ENCODE measurements at places on chromosomes 5 and 9.

- DNase-seq: no peak
These were observed 267.4 kb upstream of the VLDLR start for GRCh38 chr9:2354216-2354615.

DNA sequence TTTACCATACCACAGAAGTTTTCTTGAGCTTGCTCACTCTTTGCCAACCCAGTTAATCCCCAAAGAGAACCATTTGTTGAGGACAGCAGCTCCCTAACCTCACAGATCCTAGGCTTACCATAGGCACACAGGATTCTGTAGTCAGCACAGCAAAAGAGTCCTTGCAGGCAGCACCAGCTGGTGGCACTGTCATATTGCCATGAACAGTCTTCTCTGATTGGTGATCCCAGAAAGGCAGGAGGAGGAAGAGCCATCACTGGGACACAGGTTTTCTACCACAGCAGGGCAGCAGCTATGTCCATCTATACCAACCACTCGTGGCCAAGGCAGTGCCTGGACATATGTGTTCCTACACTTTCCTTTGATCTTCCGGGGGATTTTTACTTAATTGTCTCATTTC, 297.1 kb upstream of the CD180 start:
- no peak for DNase-seq

- DNase-seq: no peak
These were observed 487.4 kb upstream of the RIOK2 start for GRCh38 chr5:97670447-97670846.

- DNase-seq: no peak
These were observed 7.6 kb downstream of the ENC1 start for GRCh38 chr5:74632947-74633356.

- no peak for DNase-seq
These were observed 97.2 kb upstream of the DNAH5 start for GRCh38 chr5:14041528-14042192.

- no peak for DNase-seq
These were observed 483.4 kb downstream of the ZNF608 start for GRCh38 chr5:124262991-124263571.

- no peak for DNase-seq
These were observed 17.6 kb downstream of the PTCH1 start for GRCh38 chr9:95499046-95499676.

GRCh38 chr5:58066557-58066956, 393.3 kb downstream of the PLK2 start:
- no peak for DNase-seq

- no peak for DNase-seq
These were observed 46.3 kb upstream of the SMIM23 start for GRCh38 chr5:171739271-171739670.

GRCh38 chr5:127856292-127856691, 153.1 kb downstream of the CCDC192 start:
- no peak for DNase-seq

DNA sequence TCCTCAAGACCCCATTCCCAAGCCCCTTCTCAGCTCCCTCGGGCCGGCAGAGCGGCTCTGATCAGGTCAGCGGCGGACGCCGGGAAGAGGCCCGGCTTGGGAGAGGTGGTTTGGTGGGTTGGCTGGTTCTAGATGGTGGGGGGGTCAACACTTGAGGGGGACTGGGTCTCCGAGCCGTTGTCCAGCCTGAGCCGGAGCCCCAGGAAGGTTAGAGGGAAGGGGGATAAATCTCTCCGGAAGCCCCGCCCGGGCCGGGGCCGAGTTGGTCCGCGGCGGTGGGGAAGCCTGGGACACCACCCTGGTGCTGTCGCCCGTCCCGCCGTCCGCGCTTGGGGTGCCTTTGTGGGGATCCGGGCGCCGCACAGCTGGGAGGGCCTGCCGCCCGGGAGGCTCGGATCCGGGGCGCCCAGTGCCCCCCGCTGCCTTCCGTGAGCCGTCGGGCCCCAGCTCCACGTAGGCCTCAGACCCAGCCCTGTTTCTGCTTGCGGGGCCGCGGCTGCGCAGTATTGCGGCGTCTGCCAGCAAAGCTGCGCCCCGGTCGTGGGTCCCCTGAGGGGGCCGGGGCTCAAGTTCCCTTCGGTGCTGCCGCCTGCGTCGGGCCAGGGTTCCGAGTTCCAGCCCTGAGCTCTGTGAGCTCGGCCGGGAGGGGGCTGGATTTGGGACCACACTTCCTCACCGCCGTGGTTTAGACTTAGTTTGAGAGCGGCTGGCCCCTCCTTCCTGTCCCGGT, 542 bp upstream of the TRIM52 start:
- peak; percentile 63 for DNase-seq

GRCh38 chr5:26569241-26569928, 469.0 kb downstream of the CDH9 start:
- DNase-seq: no peak

GRCh38 chr5:16983022-16983639, 47.0 kb upstream of the MYO10 start:
- no peak for DNase-seq

- no peak for DNase-seq
These were observed 42.2 kb downstream of the PTTG1 start for GRCh38 chr5:160463740-160464465.

DNA sequence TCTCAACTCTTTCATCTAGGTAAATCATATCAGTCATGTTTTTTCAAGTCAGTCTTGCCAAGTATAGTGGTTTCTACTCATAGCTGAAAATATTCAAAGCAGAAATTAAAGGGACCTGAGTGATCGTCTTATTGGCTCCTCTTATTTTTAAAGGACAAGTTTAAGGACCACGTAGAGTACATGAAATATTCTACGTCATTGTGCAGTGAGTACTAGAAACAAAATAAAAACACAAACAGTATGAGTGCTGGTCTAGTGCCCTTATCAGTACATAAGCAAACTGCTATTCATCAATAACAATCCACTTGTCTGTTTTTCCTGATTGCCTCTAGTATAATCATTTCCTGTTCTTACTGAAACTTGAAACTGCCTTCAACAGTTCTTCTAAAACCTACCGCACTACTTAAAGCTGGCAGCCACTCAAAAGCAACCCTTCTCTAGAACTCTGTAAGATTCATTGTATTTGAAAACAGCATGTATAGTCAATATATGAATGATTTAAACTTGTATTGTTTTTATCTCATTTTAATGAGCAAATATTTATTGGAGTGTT, 853.7 kb downstream of the TAF11L14 start:
- DNase-seq: no peak

DNA sequence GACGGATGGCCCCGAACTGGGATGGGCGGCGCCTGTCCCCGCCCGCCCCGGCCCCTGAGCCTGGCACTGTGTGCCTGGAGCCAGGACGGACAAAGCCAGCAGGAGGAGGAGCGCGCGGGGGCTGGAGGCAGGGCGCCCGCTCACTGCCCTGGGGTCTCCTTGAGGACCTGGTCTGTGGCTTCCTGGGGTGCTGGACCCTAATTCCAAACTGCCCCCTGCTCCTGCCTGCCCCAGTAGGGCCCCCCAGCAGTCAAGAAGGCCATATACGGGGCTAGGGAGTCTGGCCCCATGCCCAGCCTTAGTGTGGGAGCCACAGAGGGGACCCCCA, 29.2 kb upstream of the RXRA start:
- no peak for DNase-seq

DNA sequence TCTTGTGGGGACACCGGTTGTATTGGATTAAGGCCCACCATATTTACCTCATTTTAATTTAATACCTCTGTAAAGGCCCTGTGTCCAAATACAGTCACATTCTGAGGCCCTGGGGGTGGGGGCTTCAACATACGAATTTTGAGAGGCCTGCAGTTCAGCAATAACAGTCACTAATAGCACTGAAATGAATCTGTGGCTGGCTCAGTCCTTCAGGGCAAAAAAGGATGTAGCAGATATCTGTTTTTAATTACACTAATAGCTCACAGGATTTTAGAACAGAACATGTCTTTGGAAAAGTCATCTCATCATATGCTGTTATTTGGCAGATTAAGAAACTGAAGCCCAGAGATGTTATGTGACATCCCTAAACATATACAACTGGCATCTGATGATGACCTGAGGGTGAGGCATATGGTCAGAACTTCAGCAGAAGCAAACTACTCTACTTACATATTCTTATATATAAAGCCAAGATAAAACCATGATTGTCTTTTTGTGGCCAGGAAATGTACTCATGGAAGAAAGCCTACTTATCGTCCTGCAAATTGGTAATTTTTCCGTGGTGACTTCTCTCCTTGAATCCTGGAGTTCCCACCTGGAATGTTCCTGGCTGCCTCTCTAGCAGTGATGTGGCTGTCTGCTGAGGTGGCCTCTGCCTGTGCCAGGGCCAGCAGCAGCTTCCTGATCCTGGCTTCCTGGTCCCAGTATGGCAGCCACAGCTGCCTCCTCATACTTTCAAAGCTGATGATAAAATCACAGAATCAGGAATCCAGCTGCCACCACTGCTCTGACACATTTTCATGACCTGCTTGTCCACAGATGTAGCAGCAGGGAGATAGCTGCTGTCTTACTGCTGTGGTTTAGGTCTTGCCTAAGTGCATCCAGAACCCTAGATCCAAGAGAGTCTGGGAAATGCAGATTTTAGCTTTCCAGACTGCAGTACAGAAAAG, 72.1 kb upstream of the ANKRD55 start:
- DNase-seq: no peak

- DNase-seq: no peak
These were observed at the start of gene ASPN for GRCh38 chr9:92482329-92482728. ASPN (minus strand) TSS chr9:92482506.

GRCh38 chr9:126550891-126551351, 62.8 kb upstream of the LMX1B start:
- no peak for DNase-seq

GRCh38 chr5:122236270-122237040, 75.6 kb upstream of the SNCAIP start:
- DNase-seq: no peak
